Liver (tissue), 10 donors: ENCODE measurements at places on chromosomes 3 and 15. TPM values are rescaled to one million over a fixed set of nuclear protein-coding genes. Genes with fewer than 3 reads are reported as not detected.
A peak's percentile ranks its signal among the peaks of the same experiment; 100 is the strongest.

Gene GPR62
- 0.07 TPM for polyA plus RNA-seq

Gene AADAC
- polyA plus RNA-seq, result 285 TPM

Gene KIF15
- polyA plus RNA-seq, result 0.33 TPM

Gene CP
- polyA plus RNA-seq, result 1,294 TPM

Gene ZDHHC23
- 5.7 TPM for polyA plus RNA-seq

DNA sequence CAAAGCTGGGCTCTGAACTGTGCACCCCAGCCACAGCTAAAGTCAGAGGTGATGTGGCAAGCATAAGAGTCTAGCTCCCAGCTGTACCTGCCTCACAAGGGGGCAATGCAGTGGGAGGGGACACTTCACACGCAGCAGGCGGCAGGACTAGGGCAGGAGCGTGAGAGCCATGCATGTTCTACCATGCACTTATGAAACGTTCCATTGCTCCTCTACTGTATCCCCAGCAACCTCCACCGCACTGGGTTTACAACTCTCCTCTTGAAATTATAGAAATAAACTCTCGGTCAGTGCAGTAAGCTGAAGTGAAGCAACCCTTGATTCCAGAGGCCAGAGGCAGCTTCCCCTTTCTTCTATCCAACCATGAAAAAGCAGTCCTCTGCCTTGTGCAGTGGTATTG lies 298.6 kb upstream of the STT3B start:
- no peak for DNase-seq

GRCh38 chr15:34650177-34650576 lies 66.7 kb upstream of the GOLGA8B start:
- no peak for DNase-seq

- DNase-seq, result peak; percentile 63
Measured at GRCh38 chr3:61564395-61565059, 3.2 kb downstream of the PTPRG start.

- DNase-seq, result no peak
Measured at GRCh38 chr15:81097890-81098280, 36.2 kb upstream of the CFAP161 start.

- DNase-seq, result no peak
Measured at GRCh38 chr3:195873971-195874370, 34.4 kb downstream of the TNK2 start.

DNA sequence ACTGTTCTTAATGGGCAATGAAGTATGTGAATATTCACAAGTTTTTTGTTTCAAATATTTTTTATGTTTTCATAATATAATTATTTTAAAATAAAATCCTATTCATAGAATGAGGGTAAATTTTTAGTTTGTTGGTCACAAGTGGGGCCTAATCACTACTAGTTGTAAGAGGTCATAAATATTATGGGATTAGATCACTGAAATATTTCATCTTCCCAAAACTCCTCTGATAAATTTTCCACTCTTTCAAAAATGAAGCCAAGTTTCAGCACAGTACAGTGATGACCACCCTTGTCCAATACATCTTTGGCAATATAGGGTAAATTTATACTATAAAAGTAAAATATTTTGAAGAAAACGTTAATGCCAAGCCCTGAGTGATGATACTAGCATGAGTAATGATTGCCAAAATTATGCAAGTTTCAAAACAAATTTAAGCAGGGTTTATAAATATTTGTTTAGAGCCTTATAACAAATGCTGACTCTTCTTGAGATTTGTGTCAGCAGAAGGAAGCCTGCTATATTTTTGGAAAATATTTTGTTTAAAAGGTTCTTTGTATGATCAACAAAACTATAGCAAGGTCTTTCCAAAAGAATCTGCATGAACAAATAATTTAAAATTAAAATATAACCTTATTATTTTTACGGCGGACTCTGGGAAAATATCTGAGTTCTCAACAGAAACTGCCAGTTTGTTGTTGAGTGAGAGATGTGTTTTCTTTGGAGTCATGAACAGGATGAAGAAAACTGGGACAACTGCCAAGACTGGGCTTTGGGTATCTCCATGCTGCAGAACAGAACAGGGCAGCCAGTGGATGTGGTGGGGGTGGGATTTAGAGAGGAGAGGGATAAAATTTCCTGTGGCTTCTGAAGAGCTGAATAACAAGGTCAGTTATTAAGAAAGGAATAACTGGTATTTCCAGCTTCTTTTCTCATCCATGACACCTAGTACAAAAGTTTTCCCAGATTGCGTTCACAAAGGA lies 17.9 kb upstream of the TM4SF1 start:
- DNase-seq, result no peak

DNA sequence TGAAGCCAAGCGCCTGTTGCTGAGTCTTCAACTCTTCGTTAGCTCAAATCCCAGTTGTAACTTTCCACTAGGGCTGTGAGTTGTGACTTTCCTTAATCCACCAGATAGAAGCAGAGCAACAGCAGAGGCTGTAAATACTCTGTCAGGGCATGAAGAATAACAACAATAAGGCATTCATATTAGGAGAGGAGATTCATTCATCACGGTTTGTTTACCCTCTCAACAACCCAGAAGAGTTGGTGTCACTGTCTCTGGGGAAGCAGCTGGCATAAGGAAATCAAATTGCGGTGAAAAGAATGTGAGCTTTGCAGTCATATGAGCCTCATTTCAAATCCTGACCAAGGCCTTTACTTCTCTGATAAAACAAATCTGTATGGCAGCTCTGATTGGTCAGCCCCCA lies 184.8 kb downstream of the SHQ1 start:
- DNase-seq, result no peak

GRCh38 chr3:179093807-179094206 lies 22.2 kb upstream of the ZMAT3 start:
- DNase-seq, result no peak

GRCh38 chr15:56906766-56907165 lies 11.7 kb upstream of the TCF12 start:
- DNase-seq, result no peak

DNA sequence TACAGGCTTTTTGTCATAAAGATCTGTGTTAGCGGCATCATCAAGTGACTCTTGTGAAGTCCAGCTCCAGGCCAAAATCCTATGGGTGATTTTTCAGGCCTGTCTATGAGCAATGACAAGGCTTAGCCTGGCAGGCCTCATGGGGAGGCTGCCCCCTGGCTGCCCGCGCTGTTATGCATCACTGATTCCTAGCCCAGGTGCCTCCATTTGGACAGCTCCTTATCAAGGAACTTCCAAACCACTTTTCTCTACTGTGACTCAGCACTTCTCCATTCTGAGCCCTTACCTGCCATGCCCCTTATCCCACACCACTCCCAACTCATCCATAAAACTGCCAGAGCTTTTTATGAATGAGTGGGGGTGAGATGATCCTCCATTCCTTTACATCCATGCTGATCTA lies 91.5 kb upstream of the C3orf80 start:
- no peak for DNase-seq

GRCh38 chr3:14486460-14486859 lies 53.7 kb downstream of the GRIP2 start:
- DNase-seq, result no peak

DNA sequence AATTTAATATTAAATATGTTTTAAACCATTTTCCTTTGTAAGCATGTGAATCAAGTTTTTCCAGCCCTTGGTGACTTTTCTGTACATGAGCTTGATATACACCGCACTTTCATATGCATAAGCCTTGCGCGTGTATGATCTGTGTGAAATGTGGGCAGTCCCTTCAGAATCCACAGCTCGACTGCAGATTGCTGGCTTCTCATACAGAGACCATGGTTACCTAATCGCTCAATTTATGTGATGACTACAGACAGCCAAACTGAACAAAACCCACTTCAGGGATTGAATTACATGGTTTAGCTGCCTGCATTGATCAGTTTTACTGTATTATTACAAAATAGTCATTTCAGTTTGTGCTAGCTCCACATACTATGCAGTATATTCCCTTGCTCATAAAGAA lies 212.3 kb upstream of the NECTIN3 start:
- no peak for DNase-seq

DNA sequence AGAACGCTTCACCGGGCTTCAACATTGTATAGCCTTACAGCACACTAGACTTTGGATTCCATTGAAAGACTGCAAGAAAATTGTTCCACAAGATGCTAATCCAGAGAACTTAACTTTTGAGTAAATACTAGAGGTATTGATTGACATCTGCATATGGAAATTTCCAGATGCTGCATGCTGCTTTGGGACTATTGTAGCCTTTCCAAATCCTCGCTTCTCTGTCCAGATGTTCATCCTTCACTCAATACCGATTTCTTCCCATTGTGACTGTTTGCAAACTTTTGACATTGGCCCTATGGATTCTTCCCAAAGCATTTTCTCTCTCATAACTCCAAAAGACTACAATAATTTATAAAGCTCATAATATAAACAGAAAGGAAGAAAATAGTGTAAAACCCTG lies 41.4 kb downstream of the COL6A6 start:
- no peak for DNase-seq

DNA sequence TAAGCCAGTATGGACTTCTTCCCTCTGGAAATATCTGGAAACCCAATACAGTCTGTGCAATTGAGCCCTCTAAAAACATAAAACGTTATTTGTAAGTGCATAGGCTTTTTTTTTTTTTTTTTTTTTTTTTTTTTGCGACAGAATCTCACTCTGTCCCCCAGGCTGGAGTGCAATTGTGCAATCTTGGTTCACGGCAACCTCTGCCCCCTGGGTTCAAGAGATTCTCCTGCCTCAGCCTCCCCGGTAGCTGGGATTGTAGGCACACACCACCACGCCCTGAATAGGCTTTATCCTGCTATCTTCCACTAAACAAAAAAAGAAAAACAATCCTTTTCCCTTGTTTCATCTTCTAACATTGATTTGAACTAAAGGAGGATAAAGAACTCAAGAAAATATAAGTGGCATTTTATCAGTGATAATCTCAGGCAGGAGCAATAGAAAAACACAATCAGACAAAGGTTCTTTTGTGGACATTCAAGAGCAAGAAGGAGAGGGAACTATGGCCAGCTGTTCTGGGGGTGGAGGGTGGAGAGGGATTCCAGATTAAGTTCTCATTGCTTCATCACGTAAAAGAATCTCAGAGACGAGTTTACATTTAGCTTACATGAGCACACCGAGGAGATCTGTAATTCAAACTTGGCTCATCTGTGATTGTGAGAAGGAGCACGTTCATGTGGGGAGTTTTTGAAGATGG lies 68.6 kb downstream of the ITGB5 start:
- no peak for DNase-seq

DNA sequence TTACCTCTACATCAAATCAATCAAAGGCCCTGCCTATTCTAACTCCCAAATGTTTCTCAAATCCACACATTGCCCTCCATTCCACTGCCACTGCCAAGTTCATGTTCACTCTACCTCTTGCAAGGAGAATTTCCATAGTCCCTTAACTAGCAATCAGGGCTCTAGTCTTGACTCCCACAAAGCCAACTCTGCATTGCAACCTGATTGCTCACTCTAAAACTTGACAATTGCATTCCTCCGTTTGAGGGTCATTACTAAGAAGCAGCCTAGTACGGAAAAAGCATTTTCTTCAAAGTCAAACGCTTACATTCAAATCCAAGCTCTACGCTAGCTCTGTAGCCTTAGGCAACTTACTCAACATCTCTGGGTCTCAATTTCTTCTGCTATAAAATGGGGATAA lies 1.2 kb downstream of the CPA3 start:
- no peak for DNase-seq

DNA sequence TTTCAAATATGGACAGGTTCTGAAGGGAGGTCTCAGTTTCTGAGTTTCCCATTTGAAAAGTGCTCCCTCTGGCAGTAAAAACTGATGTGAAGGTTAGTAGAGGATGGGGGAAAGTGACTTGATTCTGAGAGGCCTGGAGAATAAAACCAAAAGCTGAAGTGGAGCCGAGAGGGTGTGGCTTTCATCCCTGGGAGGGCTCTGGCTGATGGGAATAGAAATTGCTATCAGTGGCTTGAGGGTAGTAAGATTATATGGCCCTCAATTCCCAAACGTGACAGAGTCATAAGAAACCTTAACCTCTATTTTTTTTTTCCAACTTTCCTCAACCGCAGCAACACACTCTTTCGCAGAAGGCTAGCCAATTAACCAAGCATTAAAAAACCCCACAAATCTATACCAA lies 185.9 kb downstream of the MEIS2 start:
- DNase-seq, result no peak

DNA sequence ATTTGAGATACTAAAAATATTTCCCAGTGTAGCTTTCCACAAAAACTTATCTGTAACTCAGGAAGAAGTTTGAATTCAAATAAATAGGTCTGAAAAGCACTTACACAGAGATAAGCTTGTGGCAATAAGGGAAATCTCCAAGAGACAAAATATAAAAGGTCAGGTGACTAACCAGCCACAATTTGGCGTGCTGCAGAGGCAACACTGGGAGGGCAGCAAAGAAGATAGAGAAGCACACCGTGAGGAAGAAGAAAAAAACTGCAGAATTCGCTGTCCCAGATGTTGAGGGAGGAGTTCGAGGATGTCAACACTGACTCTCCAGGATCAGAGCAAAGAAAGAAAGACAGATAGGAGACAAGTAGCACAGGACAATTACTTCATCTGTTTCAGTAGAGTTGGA lies 204.4 kb downstream of the FMN1 start:
- DNase-seq, result no peak

DNA sequence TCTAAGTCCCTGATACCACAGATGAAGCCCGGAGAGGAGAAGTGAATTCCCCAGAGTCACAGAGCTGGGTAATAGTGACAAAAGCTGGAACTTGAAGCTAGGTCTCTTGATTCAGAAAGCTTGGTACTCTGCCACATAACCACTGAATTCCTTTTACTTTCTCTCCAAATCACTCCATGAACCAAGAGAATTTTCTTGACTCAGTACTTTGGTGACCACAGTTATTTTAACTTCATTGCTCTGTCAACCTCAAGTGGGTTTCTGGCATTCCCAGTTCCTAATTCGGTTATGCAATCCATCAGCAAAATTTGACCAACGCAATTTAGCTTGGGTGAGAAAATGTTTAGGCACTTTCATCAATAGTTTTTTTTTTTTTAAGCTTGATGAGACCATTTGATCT lies 61.0 kb upstream of the PPARG start:
- no peak for DNase-seq

DNA sequence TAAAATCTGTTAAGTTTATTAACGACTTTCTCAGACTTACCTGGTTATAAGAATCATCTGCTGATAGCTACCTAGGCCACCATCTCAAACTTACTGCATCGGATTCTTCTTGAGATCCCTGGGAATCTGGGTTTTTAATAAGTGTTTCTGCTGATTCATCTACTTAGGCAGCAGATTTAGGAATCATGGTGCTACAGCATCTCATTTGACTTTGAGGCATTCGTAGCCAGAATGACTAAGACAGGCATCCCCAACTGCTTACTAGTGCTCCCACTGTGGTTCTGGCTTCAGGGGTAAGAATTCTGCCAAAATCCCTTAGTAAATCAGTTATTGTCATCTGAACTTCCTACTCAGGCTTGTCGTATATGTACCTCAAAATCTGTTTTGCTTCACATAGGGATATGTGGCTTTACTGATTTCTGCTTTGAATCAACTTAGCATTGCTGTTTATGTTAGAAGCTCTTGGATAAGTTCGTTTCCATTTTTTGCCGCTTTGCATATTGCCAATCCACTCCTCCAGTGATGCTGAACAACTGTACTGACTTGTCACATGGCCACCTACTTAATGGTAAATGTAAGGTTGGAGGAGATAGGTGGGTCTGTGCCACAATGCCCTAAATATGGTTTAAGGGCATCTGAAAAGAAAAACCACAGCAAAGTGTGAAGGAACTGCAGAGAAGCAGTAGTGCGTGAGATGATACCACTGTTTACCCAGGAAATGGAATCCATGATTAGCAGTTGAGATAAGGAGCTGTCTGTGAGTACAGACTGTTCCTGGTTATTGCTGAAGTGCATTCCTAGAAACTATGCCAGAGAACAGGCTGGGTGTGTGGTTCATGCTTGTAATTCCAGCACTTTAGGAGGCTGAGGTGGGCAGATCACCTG lies 60.3 kb downstream of the MAP6D1 start:
- no peak for DNase-seq

GRCh38 chr15:69076756-69077155 lies 62.3 kb downstream of the NOX5 start:
- no peak for DNase-seq
